Gastroesophageal sphincter (tissue), 4 donors: ENCODE measurements at places on chromosomes 3 and 15. TPM values are rescaled to one million over a fixed set of nuclear protein-coding genes. Genes with fewer than 3 reads are reported as not detected.

GOLGA6D gene
- not detected for total RNA-seq

EMC7 gene
- 34.6 TPM for total RNA-seq

SPINK8 gene
- not detected for total RNA-seq

SLC51A gene
- total RNA-seq = not detected

PLCB2 gene
- 13.5 TPM for total RNA-seq

CDCP1 gene
- 4.3 TPM for total RNA-seq

TTLL13 gene
- not detected for total RNA-seq
